ENCODE measurements at places on chromosomes 12 and 14.
A peak's percentile ranks its signal among the peaks of the same experiment; 100 is the strongest.

DNA sequence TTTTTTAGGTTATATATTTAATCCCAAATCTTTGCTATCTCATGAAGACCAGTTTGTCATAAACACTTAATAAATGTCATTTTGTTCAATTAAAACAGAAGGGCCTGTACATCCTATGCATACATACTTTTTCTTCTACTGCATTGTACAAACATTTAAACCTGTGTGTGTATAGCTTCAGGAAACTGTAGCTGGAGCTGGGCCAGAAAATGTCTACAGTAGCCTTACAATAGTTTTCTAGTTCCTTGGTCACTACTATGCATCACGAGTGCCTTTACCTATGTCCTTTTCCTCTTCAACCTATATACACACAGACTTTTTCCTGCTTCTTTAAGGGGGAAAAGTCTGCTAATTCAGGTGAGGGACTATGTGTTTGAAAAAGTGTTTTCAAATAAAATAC is 302.8 kb downstream of the PAWR start:
- DNase-seq, result no peak

DNA sequence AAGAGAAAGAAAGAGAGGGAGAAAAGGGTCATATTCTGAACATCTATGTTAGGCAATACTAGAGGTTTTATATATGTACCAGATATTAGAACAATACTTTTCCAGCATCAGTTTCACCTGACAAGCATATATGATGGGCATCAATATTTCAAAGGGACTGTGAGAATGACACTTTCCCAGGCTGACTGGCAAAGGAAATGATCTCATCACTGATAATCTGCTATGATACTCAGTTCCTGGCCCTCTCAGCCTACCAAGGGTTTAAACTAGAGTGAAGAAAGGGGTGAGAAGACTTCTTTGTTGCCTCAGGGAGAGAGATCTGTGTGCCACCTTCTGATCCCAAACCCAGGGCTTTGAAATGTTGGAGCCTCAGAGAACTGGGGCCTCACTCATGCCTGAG is 183.5 kb downstream of the TTC8 start:
- no peak for DNase-seq

GRCh38 chr12:31732926-31733548 is 4.2 kb upstream of the AMN1 start:
- peak; percentile 43 for DNase-seq

GRCh38 chr14:71203306-71203705 is 296.0 kb downstream of the PCNX1 start:
- DNase-seq, result no peak

GRCh38 chr14:75720116-75720515 is 59.1 kb downstream of the TTLL5 start:
- no peak for DNase-seq
